ENCODE measurements at places on chromosomes 13 and 19.

DNA sequence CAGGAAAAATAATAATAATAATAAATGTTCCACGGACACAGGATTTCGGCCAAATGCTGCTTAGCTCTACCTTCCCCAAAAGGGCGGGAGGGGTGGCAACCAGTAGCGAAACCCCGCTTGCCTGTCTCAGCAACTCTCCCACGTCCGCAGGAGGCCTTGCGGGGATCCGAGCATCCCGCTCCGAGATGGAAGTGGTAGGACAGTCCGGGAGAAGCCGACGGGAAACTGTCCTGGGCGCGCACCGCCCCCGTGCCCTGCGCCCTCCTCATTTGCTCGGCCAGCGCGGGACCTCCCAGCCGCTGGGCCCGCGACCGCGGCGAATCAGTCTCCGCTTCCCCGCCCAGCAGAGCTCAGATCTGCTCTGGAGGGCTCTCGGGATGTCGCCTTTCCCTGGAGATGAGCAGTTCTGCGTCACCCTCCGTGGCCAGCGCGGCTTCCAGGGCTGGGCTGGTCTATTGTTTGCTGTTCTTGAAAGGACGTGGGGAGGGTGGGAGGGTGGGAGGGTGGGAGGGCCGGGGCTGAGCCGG lies 48.9 kb upstream of the PABPC3 start:
- DNase-seq = no peak

DNA sequence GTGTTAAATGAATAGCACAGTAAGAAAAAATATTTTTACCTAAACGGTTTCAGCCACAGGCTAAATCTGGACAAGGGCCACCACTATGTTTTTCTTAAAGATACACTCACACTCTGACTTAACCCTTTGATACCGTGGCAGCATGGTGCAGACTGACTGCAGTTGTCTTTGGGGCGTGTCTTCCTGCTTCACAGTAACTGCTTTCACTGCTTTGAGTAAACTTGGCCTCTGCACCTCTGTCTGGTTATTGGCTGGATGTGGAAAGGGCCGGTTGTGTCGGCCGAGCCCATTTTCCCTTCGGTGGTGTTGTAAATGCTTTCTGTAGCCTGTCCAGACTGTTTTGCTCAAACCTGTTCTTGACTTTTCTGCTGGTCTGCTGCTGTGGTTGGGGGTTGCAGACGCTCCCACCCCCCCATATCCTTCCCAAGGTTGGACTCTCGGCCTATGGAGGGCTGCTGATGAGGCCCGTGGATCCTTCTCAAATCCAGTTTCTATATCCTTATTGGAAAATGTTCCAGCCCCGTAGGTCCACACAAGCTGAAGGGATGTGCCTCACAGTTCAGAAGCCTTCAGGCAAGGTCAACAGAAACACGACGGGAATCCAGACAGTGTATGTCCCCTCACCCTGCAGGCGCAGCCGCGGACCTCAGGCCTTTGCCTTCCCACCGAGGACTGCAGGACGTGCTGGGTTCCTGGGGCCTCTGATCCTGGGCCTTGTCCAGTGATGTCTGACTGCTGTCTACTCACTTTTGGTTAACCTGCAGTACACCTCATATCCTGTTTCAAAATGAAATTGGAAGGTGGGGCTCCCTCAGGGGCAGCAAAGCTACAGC lies 90.2 kb upstream of the RNF113B start:
- DNase-seq = no peak

- DNase-seq = no peak
Observed at GRCh38 chr19:48745208-48745995, 1.3 kb downstream of the IZUMO1 start.

DNA sequence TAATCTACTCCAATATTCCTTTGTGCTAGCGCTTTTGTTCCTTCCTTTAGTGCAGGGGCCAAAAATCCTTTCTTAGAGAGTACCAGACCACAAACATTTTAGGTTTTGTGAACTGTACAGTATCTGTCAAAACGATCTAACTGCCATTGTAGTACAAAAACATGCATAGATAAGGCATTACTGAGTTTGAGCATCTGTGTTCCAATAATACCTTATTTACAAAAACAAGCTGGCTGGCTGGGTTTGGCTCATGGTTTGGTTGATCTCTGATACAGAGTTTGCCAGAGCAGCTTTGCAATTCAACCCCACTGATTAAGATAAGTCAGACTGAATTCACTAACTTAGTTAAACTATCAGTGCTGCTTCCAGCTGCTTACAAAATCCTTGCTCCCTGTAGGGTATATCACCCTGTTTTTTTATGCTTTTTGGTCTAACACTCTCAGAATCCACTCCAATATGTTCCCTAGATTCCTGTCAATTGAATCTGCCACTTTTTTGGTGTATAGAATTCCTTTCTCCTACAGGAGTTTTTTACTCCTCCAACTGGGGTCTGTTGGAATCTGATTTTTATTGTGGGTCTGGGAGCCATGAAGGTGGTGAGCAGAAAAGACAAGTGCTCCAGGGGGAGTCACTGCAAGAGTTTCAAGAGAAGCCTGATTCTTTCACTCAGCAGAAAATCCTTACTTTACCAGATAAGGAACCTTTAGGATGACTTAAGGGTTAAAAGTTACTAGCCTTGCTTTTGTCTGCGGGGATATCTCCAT lies 1399.4 kb downstream of the EFNB2 start:
- no peak for DNase-seq

GRCh38 chr13:65268009-65268408 lies 1962.1 kb downstream of the PCDH9 start:
- DNase-seq = no peak

- no peak for DNase-seq
Observed at GRCh38 chr13:43244481-43244880, 221.1 kb downstream of the DNAJC15 start.

GRCh38 chr13:98083507-98083906 lies 59.4 kb upstream of the FARP1 start:
- peak; percentile 48 for DNase-seq

DNA sequence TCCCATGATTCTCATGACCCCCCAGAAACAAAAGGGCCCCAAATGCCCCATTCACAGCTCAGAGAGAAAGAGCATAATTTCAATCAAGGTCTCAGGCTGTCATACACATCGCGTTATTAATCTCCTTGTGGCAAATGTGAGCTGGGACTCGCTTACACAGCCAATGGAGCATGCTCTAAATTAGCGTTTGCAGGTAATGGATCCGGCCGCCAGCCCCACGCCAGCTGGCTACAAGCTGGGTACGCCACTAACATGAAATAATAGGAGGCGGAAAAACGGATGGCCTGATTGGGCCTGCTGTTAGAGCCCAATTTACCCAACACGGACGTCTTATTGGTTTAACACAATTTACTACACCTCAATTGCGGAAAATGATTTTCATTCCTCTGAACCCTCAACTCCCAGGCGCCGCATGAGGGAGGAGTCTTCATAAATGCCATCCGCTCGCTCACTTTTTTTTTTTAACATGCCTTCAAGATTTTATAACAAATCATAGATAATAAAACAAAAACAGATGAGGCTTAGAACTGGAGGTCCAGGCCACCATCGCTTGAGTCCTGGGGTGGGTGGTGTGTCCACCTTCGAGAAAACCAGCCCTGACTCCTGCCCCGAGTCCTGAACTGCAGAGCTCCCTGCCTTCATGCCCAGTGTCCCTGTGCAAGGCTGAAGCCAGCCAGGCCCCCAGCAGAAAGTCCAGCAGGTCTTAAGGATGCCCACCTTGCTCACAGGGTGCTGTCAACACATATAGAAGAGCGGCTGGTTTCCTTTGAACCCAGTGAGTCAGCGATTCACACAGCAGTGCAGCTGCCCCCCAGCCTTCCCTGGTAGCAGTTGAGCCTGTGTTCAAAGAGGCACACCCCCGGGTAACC lies 62.1 kb downstream of the PEPD start:
- no peak for DNase-seq

DNA sequence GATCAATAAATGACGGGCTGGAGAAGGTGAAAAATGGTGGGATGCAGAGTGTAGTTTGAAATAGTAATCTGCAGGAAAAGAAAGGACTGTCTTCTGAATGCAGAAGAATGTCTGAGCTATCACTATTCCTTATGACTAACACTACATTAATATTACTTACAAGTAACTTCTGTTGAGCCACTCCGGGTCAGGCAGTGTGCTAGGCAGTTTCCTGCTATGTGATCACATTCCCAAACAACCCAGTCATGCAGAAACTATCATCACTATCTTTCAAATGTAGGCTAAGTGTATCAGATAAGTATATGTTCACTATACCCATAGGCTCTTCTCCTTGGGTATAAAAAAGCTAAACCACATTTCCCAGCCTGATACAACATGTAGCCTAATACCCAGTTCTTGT lies 6.6 kb downstream of the ZNF599 start:
- DNase-seq = no peak

- DNase-seq = no peak
Observed at GRCh38 chr13:35514801-35515502, 38.5 kb upstream of the MAB21L1 start.

GRCh38 chr13:39929583-39929982 lies 274.1 kb downstream of the COG6 start:
- no peak for DNase-seq

DNA sequence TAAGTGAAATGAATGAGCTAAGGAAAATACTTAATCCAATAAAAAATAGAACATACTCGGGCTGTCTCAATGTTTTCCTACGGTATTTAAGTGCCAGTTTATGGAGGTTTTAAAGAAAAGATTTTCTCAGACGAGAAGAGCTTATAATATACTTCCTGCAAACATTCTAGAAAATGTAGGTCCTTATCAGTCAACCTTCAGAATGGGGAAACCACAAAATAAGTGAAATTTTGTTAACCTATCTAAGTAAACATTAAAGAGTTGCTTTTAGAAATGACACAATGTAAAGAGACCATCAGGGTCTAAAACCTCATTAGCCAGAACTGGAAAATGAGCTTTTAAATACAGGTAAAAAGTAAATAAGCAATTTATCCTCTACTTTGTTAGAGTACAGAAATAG lies 12.1 kb downstream of the MIR17HG start:
- no peak for DNase-seq

DNA sequence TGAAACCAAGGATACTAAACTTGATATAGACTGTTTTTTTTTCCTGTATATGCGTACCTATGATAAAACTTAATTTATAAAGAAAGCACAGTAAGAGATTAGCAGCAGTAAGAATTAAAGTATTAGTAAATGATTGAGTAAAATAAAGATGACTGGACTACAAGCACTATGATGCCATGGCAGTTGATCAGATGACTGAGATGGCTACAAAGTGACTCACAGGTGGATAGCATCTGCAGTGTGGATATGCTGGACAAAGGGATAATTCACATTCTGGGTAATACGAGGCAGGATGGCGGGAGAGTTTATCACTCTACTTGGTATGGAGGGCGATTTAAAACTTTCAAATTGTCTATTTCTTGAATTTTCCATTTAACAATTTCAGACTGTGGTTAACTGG lies 11.8 kb downstream of the HTR2A start:
- no peak for DNase-seq

Measured in HFF-Myc (cell line).